AG04450 (cell line): ENCODE measurements at places on chromosomes 11 and 22.

- no peak for DNase-seq
Observed at GRCh38 chr11:123308077-123308476, 113.0 kb upstream of the CLMP start.

DNA sequence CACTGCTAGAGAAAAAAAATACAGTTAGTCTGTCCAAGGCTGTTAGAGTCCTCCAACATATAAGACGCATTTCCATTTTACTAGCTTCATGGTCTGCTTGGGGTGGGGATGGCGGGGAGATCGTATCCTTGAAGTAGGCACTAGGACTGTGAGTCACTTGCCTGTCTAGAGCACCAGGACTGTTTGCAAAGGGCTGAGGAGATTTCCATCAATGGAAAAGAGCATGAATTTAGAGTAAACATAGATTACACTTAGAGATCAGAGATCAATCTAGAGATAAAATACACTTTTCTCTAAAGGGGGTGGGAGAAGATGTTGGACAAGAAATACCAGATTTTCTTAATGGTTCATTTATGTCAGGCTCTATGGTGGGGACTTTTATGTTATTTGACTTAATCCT lies 1.7 kb upstream of the MS4A7 start:
- no peak for DNase-seq

GRCh38 chr11:20712912-20713311 lies 43.5 kb downstream of the NELL1 start:
- no peak for DNase-seq

DNA sequence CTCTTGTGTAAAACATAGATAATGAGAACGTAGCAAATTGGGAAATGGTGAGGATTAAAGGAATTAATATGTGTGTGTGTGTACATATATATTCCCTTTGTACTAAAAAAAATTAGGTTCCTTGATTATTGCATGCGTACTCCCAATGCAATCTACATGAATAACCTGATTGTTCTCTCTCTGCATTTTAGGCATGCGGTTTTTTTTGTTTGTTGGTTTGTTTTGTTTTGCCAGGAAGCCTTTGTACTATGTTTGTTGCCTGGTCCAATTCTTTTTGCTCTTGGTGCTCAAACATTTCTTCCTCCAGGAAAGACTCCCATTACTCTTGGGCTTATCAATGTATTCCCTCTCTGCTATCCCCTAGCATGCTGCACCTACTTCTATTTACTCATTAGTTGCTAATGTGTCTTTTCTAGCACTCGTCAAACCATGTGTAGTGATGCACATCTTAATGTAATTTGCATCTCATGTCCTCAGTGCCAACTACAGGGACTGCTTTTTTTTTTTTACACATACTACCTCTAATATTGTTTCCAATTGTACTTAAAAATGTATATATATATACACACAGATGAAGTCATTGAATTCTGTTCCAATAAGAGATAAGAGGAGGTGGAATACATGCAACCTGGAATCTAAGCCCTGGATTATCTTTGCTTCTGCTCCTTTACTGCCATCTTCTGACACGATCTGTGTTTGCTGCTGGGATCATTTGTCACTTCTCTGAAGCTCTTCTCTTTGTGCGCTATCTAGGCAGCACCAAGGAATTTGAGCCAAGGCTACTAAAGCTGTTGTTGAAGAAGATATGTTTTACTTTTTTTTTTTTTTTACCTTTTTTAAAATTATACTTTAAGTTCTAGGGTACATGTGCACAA lies 197.2 kb upstream of the ANO3 start:
- DNase-seq = no peak

GRCh38 chr11:96017856-96018255 lies 93.9 kb upstream of the MTMR2 start:
- DNase-seq = no peak

- no peak for DNase-seq
Observed at GRCh38 chr22:47566491-47566890, 804.0 kb downstream of the TBC1D22A start.

DNA sequence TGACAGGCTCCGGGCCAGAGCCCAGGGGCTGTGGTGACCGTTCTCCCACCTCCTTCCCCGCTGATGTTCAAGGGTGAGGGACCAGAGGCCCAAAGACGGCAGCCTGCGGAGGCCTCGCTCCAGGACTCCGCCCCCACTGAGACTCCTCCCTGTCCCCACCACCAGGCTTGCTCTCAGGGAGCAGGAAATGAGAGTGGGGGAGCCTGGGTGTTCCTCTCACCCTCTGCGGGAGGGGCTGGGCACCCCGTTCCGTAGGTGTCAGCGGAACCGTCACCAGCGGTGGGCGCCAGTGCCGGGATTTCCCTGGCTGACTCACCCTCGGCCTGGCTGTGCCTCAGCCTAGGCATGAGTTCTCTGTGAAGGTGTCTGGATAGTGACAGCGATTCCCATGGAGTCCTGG lies 15.7 kb downstream of the DAGLA start:
- DNase-seq = no peak

DNA sequence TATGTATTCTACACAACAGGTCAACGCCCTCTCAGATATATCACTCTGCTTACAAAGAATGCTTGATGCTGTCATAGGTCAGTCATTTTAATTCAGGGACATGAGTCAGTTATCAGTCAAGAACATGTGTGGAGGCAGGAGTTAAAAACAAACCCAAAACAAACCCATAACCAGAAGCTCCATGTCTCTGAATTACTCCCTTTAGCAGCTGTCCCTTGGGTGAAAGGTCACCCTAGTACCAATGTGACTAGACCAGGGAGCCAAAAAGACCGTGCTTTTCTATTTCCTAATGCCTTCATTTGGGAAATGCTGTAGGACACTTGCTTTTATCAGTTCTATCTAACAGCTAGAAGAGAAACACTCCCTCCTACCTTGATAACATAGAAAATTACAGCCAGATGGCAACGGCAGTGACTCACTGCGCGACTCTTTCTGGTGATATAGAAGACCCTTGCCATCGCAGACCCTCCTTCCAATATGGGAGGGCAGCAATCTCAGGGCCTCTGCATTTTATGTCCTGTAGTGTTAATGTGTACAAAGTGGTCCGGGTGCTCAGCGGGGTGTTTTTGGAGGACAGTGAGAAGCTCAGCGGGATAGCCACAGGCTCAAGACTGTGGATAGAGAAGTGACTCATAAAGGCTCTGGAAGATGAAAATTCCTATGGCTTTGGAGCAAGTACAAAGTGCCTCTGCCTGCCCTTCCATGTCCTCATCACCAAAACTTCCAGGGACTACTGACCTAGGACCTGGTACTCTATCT lies 24.8 kb downstream of the APOL5 start:
- no peak for DNase-seq

DNA sequence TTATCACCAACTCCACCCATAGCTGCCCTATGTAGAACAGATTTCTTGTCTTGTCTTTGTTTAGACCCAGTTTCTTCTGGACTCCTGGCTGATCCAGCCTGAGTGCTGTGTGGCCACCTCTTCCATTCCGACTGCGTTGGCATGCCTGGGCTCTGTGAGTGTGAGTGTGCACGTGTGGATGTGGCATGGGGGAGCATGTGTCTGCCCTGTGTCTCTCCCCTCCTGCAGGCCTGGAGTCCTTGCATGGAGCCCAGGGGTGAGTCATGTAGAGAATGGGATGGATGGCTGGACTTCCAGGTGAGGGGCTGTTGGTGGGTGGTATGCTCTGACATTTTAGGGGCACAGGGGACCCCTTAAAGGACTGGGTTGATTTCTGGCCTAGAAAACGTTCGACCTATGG lies 194.7 kb downstream of the GRIK4 start:
- DNase-seq = no peak

GRCh38 chr11:2307501-2308331 lies 5.9 kb downstream of the TSPAN32 start:
- no peak for DNase-seq

DNA sequence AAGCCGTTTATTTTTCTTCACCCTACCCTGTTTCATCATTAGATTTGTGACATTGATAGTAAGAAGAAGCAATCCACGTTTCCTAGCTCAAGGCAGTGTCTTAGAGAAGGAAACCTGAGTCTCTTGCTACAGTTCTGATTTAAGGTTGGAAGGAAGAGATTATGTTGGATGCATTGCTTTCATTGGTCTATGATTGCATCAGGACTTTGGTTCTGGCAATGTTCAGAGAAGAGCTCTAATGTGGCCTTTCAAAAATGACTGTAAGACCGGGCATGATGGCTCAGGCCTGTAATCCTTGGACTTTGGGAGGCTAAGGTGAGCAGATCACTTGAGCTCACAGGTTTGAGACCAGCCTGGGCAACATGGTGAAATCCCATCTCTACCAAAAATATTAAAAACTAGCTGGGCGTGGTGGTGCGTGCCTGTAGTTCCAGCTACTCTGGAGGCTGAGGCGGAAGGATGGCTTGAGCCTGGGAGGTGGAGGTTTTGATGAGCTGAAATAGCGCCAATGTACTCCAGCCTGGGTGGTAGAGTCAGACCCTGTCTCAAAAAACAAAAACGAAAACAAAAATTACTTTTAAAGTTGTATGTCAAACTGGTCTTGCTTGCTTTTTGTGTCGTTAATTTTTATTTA lies 4.1 kb downstream of the NUCB2 start:
- DNase-seq = no peak

GRCh38 chr22:39277142-39277607 lies 32.4 kb upstream of the PDGFB start:
- DNase-seq = peak; percentile 74

DNA sequence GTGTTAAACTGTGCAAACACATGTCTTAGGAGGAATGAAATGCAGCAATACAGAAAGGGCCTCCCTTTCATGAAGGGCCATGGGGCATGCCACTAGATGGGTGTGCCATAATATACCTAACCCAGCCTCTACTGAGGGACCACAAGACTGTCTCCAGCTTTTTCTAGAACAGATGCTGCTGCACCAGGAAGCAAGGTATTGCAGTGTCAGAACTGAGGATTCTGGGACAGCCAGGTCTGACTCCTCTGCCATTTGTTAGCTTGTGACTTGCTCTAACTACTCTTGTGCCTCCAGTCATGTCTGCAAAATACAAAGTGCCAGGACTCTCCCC lies 53.2 kb downstream of the HIRA start:
- no peak for DNase-seq

GRCh38 chr11:9535189-9535781 lies 38.2 kb upstream of the WEE1 start:
- DNase-seq = no peak

DNA sequence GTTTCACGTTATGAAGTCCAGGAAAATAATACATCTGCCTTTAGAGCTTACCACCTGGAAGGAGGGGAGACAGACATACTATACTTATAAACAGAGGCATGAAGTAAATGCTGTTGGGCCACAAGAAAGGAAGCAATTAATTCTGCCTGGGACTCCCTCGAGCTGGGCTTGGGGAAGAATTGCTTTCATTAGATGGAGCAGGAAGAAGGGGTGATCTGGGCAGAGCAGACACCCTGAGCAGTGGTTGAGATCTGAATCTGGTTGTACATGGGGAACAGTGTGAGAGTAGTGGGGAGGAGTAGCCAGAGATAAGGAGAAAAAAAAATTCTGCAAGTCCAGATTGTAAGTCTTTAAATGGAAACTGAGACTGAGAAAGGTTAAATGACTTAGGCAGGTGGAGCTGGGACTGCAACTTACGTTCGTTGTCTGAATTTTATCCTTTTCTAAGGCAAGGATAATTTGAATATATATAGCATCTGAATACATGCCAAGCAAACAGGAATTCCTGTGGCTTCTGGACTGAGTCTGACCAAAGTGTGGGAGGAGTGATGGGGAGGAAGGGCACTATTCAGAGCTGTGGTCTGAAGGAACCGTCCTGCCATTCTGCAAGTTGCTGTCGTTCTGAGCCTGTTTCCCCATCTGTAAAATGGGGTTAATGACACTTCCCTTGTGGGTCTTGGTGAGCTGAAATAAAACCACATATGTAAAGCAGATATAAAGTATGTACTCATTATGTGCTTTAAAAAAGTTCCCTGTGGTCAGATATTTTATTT lies 7.9 kb downstream of the NCAM1 start:
- no peak for DNase-seq

- no peak for DNase-seq
Observed at GRCh38 chr11:78282821-78283220, 94.1 kb downstream of the USP35 start.

DNA sequence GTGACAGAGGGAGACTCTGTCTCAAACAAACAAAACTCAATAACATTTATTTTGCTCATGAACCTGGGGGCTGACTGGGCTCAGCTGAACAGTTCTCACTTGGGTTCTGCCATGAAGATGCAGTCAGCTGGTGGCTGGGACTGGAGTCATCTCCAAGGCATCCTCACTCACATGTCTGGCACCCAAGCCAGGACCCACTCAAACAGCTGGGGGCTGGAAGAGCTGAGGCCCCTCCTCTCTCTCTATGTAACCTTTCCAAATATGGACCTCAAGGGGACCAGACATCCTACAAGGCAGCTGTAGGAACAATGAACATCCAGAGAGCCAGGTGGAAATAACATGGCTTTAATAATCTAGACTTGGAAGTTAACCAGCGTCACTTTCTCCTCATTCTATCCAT lies 16.8 kb downstream of the HSPA8 start:
- DNase-seq = no peak
